Endothelial cell of coronary artery (primary cell): ENCODE measurements at places on chromosomes 4 and X. TPM values are rescaled to one million over a fixed set of nuclear protein-coding genes. Genes with fewer than 3 reads are reported as not detected.

TMEM164 gene
- total RNA-seq: 13.3 and 25.3 TPM in 2 replicates

KLF8 gene
- total RNA-seq: 0.09 and 0.66 TPM in 2 replicates

PDGFC gene
- total RNA-seq: 8.2 and 24.8 TPM in 2 replicates

VCX2 gene
- total RNA-seq: not detected in 2 replicates

SSX2 gene
- not detected in 2 replicates for total RNA-seq

UCP1 gene
- not detected in 2 replicates for total RNA-seq

KIAA1210 gene
- not detected in 2 replicates for total RNA-seq

CTSO gene
- 3.6 and 5.7 TPM in 2 replicates for total RNA-seq

CXorf49 gene
- not detected in 2 replicates for total RNA-seq

TRPC5OS gene
- total RNA-seq: not detected in 2 replicates

GYG2 gene
- total RNA-seq: under 0.01 and 0.09 TPM in 2 replicates

C4orf50 gene
- not detected in 2 replicates for total RNA-seq

CLDN34 gene
- 0.09 TPM in 1 of 2 replicates, not detected in the other for total RNA-seq

UGT2B15 gene
- total RNA-seq: not detected in 2 replicates

SH2D1A gene
- not detected in 2 replicates for total RNA-seq

CSAG1 gene
- total RNA-seq: not detected in 2 replicates

CT45A10 gene
- total RNA-seq: not detected in 2 replicates

CFP gene
- total RNA-seq: 0.56 and 0.81 TPM in 2 replicates

PARM1 gene
- under 0.01 and 0.47 TPM in 2 replicates for total RNA-seq

SPIN4 gene
- total RNA-seq: 1.4 and 1.8 TPM in 2 replicates

TEX13B gene
- not detected in 2 replicates for total RNA-seq

PRKG2 gene
- total RNA-seq: 0.09 TPM in 1 of 2 replicates, not detected in the other

KIF4A gene
- 8.4 and 17.8 TPM in 2 replicates for total RNA-seq

SLC7A11 gene
- total RNA-seq: 45.5 and 89.4 TPM in 2 replicates

CORIN gene
- 0.09 and 1.9 TPM in 2 replicates for total RNA-seq

POU4F2 gene
- not detected in 2 replicates for total RNA-seq

TKTL1 gene
- not detected in 2 replicates for total RNA-seq

ZNF718 gene
- total RNA-seq: 4.1 and 6.9 TPM in 2 replicates

LNX1 gene
- 1.0 and 1.8 TPM in 2 replicates for total RNA-seq

SLC34A2 gene
- not detected in 2 replicates for total RNA-seq

MAGEH1 gene
- total RNA-seq: 22.1 and 22.4 TPM in 2 replicates

MAGEA12 gene
- total RNA-seq: not detected in 2 replicates

ETDA gene
- total RNA-seq: not detected in 2 replicates

SMIM31 gene
- total RNA-seq: not detected in 2 replicates

RGS12 gene
- total RNA-seq: 53.2 and 59.4 TPM in 2 replicates

TBC1D8B gene
- total RNA-seq: 3.3 and 6.4 TPM in 2 replicates

SPANXD gene
- total RNA-seq: not detected in 2 replicates

PRSS48 gene
- not detected in 2 replicates for total RNA-seq

ARSJ gene
- 42.9 and 64.5 TPM in 2 replicates for total RNA-seq

PHOX2B gene
- total RNA-seq: not detected in 2 replicates

GC gene
- total RNA-seq: not detected in 2 replicates

SERTM2 gene
- total RNA-seq: not detected in 2 replicates

FGFBP2 gene
- not detected in 2 replicates for total RNA-seq

FBXL5 gene
- total RNA-seq: 58.4 and 73.9 TPM in 2 replicates

TMEM271 gene
- not detected in 2 replicates for total RNA-seq

XK gene
- under 0.01 TPM in 1 of 2 replicates, not detected in the other for total RNA-seq

SPACA5 gene
- total RNA-seq: not detected in 2 replicates

MXRA5 gene
- total RNA-seq: under 0.01 TPM in 1 of 2 replicates, not detected in the other

GAGE2A gene
- not detected in 2 replicates for total RNA-seq

SLIT2 gene
- total RNA-seq: 22.2 and 36.4 TPM in 2 replicates

ARAP2 gene
- 0.27 and 0.56 TPM in 2 replicates for total RNA-seq

USP17L26 gene
- not detected in 2 replicates for total RNA-seq

DGKK gene
- total RNA-seq: not detected in 2 replicates

NFXL1 gene
- 5.3 and 6.4 TPM in 2 replicates for total RNA-seq

SAGE1 gene
- total RNA-seq: not detected in 2 replicates

AMOT gene
- 1.7 and 2.4 TPM in 2 replicates for total RNA-seq

PLK4 gene
- 6.8 and 18.1 TPM in 2 replicates for total RNA-seq

SHROOM2 gene
- total RNA-seq: 5.4 and 5.7 TPM in 2 replicates

GRID2 gene
- not detected in 2 replicates for total RNA-seq
